ENCODE measurements at places on chromosomes 2 and 18. TPM values are rescaled to one million over a fixed set of nuclear protein-coding genes. Genes with fewer than 3 reads are reported as not detected.

The CAVIN2 gene
- 1.7 TPM for total RNA-seq

The NPC1 gene
- 93.4 TPM for total RNA-seq

The CD207 gene
- not detected for total RNA-seq

The FBXO41 gene
- total RNA-seq = 3.9 TPM

The LRP2 gene
- total RNA-seq = under 0.01 TPM

The RAB6C gene
- total RNA-seq = not detected

The CCDC150 gene
- 4.6 TPM for total RNA-seq

The TMEM178A gene
- 0.43 TPM for total RNA-seq

The TXNDC2 gene
- not detected for total RNA-seq

The GKN2 gene
- not detected for total RNA-seq

The VWA3B gene
- total RNA-seq = not detected

The UGT1A4 gene
- 1.3 TPM for total RNA-seq

The SIX2 gene
- total RNA-seq = 5.3 TPM

The DSG1 gene
- 0.72 TPM for total RNA-seq

The SCN2A gene
- total RNA-seq = 0.21 TPM

The CASP10 gene
- total RNA-seq = 4.9 TPM

The TRAPPC12 gene
- 59.5 TPM for total RNA-seq

The GMPPA gene
- 35.9 TPM for total RNA-seq

The GAREM2 gene
- total RNA-seq = 0.72 TPM

The CMPK2 gene
- total RNA-seq = 1.4 TPM

The GPR17 gene
- not detected for total RNA-seq

The ADRA2B gene
- not detected for total RNA-seq

The MC4R gene
- not detected for total RNA-seq

The WBP1 gene
- 32.8 TPM for total RNA-seq
